ENCODE measurements at places on chromosomes 1 and 21.

DNA sequence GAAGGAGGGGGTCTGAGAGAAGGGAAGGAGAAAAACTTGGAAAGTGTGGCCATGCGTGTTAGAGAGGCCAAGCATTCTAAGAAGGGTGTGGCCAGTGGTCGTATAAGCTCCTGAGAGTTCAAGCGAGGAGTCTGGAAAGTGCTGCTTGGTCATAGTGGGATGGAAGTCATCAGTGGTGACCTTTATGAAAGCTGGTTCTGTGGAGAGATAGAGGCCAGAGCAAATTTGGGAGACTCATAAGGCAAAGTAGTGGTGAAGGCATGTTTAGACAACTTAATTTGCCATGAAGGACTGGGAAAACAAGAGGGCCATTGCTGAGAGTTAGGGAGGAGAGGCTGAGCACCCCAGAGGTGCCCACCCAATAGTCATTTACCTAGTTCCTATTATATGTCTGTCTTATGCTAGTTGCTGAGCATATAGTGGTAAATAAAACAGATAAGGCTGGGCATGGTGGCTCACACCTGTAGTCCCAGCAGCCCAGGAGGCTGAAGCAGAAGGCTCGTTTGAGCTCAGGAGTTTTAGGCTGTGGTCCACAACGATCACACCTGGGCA, 1.9 kb downstream of the KLF17 start:
- no peak for DNase-seq

DNA sequence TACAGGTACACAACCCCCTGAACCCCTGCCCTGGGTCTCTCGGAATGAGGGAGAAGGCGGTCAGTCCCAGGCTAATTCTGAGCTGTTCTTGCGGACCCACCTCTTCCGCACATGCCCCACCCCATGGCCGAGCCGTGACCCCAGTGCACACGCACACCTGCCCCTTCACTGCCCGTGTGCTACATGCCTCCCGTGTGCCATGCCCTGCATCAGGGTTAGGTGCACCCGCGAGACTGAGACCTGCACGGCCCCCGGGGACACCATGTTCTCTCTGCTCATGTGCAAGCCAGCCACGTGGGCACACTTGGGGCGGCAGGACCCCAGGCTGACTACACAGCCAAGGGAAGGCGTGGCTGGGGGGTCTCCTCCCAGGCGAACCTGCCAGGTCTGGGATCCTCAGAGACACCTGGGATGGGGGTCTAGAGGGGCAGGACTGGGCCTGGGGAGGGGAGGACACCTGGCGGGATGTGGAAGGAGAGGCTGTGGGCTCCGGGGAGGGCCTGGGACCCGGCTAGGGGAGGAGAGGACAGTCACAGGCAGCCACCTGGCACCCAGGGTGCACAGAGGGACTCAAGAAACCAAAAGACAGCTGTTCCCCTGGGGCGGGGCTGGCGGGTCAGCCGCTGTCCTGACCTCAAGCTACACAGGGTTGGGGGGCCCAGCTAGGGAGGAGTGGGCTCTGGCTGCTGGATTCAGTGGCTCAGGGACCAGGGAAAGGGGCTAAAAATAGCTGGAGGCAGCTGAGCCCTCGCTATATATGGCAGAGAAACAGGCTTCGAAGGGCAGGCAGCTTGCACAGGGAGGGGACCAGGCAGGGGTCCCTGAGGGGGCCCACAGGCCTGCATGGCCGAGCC, 133.4 kb downstream of the CASZ1 start:
- DNase-seq = no peak

- DNase-seq = no peak
Measured at GRCh38 chr1:210438928-210439841, 110.5 kb downstream of the HHAT start.

DNA sequence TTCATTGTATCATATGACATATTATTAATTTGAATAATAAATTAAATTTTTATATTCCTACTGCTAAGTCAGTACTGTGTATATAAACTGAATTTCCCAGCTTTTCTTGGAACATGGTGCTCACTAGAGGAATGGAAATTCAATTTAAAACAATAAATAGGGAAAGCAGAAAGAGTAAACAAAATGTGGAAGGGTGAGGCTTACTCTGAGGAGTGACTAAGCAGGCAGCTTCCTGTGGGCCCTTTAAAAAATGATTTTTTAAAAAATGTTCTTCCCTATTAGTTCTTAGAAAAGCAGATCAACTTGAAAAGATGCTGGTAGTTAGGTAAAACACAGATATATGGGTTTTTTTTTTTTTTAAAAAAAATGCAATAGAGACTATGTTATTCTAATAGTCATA, 49.5 kb upstream of the S1PR1 start:
- DNase-seq = no peak

DNA sequence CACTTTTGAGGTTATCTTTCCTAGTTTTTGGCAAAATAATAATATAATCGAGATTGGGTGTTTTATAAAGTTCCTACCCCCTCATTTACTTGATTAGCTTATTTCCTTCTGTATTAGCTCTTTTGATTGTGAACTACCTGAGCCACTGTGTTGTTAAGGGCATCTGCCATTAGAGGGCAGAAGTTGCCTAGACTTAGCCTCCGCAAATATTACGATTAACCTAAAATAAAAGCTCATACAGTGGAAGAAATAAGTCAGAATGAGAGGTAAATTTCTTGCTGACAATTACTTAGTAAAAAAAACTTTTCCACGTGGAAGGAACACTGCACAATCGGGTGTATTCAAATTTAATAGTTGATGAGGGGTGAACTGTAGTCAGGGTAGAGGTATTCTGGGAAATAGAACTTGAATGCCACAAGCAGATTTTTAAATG, 2.3 kb downstream of the H3-3A start:
- DNase-seq = peak; percentile 26

DNA sequence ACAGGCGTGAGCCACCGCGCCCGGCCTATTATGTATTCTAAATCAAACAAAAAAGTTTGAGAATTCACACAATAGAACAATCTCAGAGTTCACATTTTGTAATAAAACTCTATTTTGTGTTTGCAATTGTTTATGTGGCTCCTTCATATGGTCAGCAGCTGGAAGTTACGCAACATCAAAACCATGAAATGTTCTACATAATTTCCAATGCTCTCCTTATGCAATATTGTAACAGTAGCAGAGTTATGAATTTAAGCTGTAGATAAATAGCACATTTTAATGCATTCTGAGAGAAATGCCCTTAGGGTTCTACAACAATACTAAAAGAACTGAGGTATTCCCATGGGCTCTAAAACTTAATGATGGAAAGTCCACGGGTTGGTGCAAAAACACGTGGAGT, 62.3 kb upstream of the COL11A1 start:
- DNase-seq = no peak

DNA sequence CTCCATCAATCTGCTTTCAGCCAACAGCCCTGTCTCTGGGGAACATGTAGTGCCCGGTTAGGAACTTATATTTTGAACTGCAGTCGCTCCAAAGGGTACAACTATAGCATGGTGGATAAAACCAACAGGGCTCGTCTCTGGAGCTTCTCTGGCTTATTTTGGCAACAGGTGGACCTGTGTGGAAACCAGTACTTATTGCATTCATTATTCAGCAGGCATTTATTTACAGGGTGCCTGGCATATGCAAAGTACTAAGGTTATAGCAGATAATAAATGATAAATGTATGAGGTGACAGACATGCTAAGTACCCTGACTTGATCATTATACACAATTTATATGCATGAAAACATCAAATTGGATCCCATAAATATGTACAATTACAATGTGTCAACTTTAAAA, 93.7 kb downstream of the RGS7 start:
- no peak for DNase-seq

DNA sequence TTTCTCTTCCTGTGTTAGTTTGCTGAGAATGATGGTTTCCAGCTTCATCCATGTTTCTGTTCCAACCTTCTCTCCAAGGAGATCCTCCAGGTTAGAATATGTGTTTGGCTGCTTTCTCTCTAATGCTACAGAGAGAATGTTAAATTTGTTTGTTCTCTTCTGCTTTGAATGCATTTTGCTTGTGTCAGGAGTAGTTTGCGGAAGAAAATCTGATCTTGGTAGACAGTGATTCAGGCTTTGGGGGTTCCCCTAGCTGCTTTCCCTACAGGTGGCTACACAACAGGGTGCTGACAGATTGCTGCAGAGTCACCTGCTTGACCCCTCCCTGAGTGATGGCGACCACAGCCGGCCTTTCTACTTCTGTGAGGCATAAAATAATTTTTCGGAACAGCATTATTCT, 41.8 kb downstream of the MACO1 start:
- DNase-seq = no peak

DNA sequence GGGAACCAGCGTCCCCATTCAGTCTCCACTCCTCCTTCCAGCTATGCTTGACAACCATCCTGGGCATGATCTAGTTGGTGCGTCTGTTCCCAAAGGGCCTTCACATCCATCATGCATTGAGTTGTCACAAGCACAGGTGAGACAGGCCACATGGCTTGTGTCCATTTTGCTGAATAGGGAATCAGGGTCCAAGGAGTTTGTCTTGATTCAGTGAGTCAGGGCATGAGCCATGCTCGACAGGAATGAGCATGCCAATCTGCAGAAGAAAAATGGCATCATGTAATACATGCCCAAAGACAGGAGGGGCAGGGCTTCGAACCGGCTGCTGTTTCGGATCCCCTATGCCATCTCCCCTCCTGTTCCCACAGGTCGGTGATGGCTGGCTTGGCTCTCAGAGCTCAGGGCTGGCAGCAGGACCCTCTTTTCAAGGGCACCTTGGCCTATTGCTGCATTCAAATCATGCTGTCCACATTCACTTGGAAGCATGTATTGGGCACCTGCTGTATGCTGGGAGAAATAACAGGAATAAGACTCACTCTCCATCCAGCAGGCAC, 44.5 kb downstream of the PKP1 start:
- DNase-seq = no peak

- DNase-seq = peak; percentile 75
Measured at GRCh38 chr1:32241001-32241763, 5.8 kb upstream of the FAM167B start.

DNA sequence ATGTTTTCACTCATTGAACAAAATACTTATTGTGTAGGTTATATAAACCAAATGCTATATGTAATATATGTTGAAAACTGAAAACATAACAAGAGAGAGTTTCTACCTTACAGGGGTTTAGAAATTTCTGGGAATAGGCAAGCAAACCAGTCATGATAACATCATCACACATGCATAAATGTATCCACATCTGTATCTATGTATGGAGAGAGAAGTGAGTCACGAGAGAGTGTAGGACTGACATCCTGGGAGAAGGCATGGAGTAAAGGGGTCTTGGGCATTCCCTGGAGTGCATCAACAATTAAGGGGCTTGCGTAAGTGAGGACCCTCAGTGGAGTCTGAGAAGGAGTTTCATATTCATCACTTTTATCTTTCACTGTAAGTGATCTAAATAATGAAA, 65.5 kb downstream of the PCNX2 start:
- DNase-seq = no peak

GRCh38 chr1:3919706-3920105, 19.6 kb upstream of the C1orf174 start:
- no peak for DNase-seq

DNA sequence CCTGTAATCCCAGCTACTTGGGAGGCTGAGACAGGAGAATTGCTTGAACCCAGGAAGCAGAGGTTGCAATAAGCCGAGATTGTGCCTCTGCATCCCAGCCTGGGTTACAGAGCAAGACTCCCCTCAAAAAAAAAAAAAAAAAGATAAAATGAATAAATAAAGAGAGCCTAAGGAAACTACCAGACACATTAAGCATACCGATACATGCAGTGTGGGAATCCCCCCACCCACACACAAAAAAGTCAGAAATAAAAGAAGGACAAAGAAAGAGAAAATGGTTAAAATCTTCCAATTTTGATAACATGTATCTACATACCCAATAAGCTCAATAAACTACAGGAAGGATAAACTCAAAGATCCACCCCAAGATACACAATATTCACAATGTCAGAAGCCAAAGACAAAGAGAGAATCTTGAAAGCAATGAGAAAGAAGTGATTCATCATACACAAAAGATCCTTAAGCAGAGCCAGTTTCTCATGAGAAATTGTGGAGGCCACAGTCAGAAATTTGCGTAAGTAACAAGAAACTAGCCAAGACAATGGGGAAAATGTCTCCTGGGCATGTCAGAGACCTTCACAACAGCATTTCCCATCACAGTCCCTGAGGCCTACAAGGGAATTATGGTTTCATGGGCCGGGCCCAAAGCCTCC, 1197.0 kb downstream of the AMY1C start:
- DNase-seq = no peak

- DNase-seq = no peak
Measured at GRCh38 chr1:117622726-117623125, 16.9 kb downstream of the TENT5C start.

DNA sequence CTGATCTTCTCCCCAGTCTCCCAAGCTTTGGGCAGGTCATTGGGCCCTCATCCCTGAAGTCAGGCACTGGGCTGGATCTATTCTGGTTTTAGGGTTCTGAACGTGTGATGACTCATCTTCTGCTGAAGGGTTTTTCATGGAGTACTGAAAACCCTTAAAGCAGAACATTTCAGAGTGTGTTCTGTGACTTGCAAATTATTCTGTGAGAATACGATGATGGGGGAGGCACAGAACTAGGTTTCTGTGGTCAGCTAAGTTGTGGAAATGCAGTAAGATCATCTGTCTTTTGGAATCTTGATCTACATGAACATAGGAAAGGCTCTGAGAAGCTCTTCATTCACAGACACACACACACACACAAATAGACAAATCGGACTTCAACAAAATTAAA, 46.2 kb downstream of the NAV1 start:
- no peak for DNase-seq

GRCh38 chr21:19228226-19228625, 824.6 kb upstream of the TMPRSS15 start:
- DNase-seq = peak; percentile 96

- DNase-seq = no peak
Measured at GRCh38 chr1:3439346-3440299, 14.8 kb upstream of the ARHGEF16 start.

GRCh38 chr1:228178737-228179684, 13.4 kb downstream of the IBA57 start:
- DNase-seq = no peak

DNA sequence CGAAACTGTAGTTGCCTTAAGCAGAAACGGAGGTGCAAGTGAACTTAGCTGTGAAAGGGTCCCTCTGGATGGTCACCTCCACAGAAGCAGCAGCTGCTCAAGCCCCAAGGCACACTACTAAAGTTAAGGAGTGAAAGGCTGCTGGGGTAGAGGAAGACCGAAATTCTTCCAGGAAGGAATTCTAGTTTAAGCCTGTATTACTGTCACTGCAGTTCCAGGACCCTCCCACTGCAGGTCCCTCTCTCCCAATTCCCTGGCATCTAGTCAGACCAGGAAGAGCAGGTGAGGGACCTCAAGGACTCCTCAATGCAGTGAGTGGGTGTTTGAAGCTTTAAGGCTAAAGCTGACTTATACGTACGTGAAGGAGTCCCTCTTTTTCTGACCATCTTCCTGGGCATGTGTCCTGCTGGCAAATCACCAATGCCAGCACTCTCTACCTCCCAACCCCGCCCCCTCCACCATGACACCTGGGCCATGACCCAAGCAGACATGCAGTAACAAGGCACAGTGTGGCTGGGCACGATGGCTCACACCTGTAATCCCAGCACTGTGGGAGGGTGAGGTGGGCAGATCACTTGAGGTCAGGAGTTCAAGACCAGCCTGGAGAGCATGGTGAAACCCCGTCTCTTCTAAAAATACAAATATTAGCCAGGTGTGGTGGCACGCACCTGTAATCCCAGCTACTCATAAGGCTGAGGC, 57.2 kb downstream of the TGFBR3 start:
- DNase-seq = no peak

- peak; percentile 87 for DNase-seq
Measured at GRCh38 chr1:65264197-65264929, 45.0 kb upstream of the DNAJC6 start.

- DNase-seq = no peak
Measured at GRCh38 chr1:25545767-25546166, 2.4 kb downstream of the LDLRAP1 start.

- no peak for DNase-seq
Measured at GRCh38 chr1:175521249-175522040, 221.9 kb downstream of the TNR start.
